ENCODE measurements at places on chromosomes 11 and 22.

- no peak for DNase-seq
- H3K4me3 ChIP-seq = no peak overlapping the region
- no peak overlapping the region for H3K27ac ChIP-seq
- peaks cover 20% of the 10 kb centered on the region for H3K27me3 ChIP-seq
Measured at GRCh38 chr11:124467381-124467927, 22.0 kb upstream of the OR8B8 start.

DNA sequence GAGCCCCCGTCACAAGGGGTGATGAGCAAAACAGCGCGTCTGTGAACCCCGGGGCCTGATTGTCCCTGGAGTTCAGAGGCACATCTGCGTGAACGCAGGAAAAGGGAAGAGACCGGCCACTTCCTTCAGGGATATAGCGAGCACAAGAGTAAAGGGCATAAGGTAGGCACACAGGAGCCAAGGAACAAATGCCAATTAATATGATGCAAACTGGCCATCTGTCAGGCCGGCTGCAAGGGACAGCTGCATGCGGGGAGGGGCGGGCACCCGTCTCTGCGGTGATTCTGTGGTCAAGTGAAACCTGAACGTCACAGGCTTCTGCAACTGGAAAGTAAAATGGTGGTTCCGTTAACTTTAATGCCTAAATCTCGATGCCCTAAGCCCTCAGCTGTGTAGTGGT lies 64.7 kb downstream of the TRIM29 start:
- H3K27ac ChIP-seq = no peak overlapping the region
- H3K27me3 ChIP-seq = peaks cover 8% of the 10 kb centered on the region
- H3K4me3 ChIP-seq = no peak overlapping the region
- DNase-seq = no peak
- H3K4me1 ChIP-seq = no peaks in the 10 kb centered on the region

DNA sequence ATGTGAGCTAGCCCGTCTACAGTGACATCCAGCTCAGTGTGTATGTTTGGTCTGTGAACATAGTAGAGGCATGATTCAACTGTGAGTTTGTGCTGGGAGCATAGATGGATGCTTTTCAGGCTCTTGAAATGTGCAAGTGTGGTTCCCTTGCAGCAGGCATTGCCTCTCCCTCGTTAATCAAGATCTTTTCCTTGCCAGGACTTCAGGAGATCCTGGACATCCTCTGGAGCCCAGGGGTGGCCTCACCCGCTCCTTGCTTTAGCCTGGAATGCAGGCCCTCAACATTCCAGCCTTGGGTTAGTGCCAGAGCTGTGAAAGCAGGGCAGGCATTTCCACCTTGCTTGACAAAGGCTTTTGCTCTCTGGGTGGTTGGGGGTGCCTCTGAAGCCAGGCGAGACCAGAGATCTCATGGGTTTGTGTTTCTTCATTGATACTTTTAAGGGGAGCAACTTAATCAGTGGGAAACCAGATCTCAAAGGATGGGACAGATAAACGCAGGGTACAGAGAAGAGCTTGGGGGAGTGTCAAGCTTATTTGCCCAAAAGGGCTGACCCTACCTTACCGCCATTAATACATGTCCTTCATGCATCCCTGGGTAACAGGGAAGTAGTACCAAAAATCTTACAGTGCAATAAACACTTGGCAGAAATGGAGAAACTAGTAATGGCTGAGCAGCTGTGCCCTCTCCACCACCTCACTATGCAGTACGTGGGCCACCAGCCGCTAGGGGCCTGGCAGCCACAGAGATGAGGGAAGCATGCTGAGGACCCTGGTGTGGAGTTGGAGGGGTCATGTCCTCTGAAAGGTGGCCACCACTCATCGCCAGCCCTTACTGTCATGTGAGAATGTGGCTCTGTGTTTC lies 72.1 kb downstream of the PTPRJ start:
- H3K4me1 ChIP-seq = peaks cover 28% of the 10 kb centered on the region
- H3K27me3 ChIP-seq = no peaks in the 10 kb centered on the region
- H3K27ac ChIP-seq = peak overlapping the region; percentile 70
- DNase-seq = no peak
- H3K4me3 ChIP-seq = no peak overlapping the region

- H3K27ac ChIP-seq = no peak overlapping the region
- peaks cover 26% of the 10 kb centered on the region for H3K4me1 ChIP-seq
- H3K36me3 ChIP-seq = peaks cover 2% of the 10 kb centered on the region
- no peak overlapping the region for H3K4me3 ChIP-seq
Measured at GRCh38 chr11:108751444-108751843, 86.6 kb downstream of the DDX10 start.

GRCh38 chr22:47786650-47787290 lies 1024.3 kb downstream of the TBC1D22A start:
- H3K4me3 ChIP-seq = no peak overlapping the region
- no peak for DNase-seq
- no peak overlapping the region for H3K27ac ChIP-seq
- H3K36me3 ChIP-seq = peaks cover 9% of the 10 kb centered on the region
- H3K4me1 ChIP-seq = no peaks in the 10 kb centered on the region

- no peaks in the 10 kb centered on the region for H3K27me3 ChIP-seq
- H3K4me3 ChIP-seq = peak overlapping the region; percentile 92
- H3K36me3 ChIP-seq = peaks cover 13% of the 10 kb centered on the region
- peak overlapping the region; percentile 92 for H3K27ac ChIP-seq
Measured at GRCh38 chr22:38706101-38706900, 557 bp downstream of the GTPBP1 start.

- no peak overlapping the region for H3K4me3 ChIP-seq
- H3K36me3 ChIP-seq = peaks cover 2% of the 10 kb centered on the region
- peaks cover 68% of the 10 kb centered on the region for H3K4me1 ChIP-seq
- no peak overlapping the region for H3K27ac ChIP-seq
Measured at GRCh38 chr22:40628354-40629042, 8.0 kb downstream of the MRTFA start.

DNA sequence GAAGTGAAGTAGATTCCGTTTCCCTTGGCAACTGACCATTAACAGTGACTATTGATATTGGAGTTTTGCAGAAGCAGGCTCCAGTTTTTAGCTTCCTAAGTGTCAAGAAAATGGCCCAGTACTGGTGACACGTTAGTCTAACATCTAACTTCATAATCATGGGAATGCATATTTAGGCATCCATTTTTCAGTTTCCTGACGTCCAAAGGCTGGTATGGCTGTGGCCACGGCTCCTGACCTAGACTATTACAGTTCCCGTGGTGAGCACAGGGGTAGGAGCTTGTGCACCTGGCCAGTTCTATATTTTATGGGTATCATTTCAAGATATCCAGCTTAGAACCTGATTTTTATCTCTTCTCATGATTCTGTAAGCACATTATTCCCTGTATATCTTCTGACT lies 323.8 kb downstream of the GUCY1A2 start:
- no peaks in the 10 kb centered on the region for H3K27me3 ChIP-seq
- H3K27ac ChIP-seq = no peak overlapping the region
- H3K4me1 ChIP-seq = no peaks in the 10 kb centered on the region
- no peak overlapping the region for H3K4me3 ChIP-seq
- no peaks in the 10 kb centered on the region for H3K36me3 ChIP-seq

DNA sequence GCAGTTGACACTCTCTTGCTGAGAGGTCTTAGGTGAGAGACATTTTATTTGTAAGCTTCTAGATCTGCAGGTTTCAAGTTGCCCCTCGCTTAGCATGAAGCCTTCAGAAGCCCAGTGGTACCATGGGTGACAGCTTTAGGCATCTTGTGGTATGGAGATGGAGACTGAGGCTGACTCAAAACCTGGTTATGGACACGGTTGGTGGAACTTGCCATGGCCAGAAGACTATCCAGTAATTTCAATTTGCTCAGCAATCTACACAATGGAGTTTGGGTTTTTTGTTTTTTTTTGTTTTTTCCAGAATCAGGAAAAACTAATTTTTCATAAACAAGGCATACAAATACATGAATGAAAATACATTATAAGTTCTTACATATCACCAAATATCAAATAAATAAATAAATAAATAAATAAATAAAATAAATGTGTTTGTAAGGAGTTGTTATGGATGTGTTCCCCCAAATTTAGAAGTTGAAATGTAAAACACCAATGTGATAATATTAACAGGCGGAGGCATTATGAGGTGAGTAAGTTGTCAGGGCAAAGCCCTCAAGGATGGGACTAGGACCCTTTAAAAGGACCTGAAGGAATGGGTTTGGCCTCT lies 22.6 kb downstream of the ETS1 start:
- H3K4me1 ChIP-seq = peaks cover 36% of the 10 kb centered on the region
- DNase-seq = no peak
- no peak overlapping the region for H3K27ac ChIP-seq
- H3K36me3 ChIP-seq = no peaks in the 10 kb centered on the region

GRCh38 chr22:23077627-23078461 lies 7.5 kb downstream of the GNAZ start:
- H3K36me3 ChIP-seq = no peaks in the 10 kb centered on the region
- H3K4me1 ChIP-seq = no peaks in the 10 kb centered on the region
- DNase-seq = no peak
- H3K4me3 ChIP-seq = no peak overlapping the region
- H3K27ac ChIP-seq = no peak overlapping the region
- peaks cover 29% of the 10 kb centered on the region for H3K27me3 ChIP-seq

- peak overlapping the region; percentile 71 for H3K27ac ChIP-seq
- no peak for DNase-seq
- no peaks in the 10 kb centered on the region for H3K4me1 ChIP-seq
- no peaks in the 10 kb centered on the region for H3K36me3 ChIP-seq
Measured at GRCh38 chr11:86805873-86806310, 5.5 kb downstream of the PRSS23 start.

DNA sequence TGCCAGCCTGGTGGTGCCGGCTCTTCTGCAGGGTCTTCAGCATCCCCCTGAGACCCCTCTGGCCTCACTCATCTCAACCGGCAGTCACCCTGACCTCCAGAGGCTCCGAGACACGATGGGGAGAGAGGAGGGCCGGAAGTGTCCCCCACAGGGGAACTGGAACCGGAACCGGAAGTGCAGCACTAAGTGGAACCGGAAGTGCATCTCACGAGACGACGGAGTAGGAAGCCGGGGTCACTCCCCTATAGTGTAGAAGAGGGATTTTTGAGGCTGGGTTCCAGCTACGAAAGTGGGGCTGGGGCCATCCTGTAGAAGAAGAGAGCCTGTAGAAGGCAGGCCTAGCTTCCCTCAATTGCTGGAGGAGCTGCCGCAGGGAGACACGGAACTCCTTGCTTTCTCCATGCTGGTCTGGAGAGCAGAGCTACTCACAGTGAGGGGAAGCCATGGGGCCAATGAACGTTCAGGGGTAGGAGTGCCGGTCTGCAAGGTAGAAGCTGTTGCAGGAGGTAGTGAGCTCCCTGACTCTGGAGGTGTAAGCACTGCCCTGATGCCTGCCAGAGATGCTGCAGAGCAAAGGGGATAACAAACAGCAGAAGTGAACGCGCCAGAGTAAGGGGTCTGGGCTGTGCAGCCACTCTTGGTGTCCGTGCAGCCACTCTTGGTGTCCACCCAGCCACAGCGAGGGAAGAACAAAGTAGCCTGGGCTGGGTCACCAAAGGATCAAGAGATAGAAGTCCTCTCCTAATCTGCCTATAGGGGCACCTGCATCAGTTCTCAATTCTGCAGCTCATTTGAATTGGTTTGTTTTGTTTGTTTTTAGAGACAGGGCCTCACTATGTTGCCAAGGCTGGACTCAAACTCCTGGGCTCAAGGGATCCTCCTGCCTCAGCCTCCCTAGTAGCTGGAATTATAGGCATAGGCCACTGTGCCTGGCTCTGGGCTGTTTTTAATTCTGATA lies 21.9 kb downstream of the SCUBE1 start:
- no peaks in the 10 kb centered on the region for H3K27me3 ChIP-seq
- H3K36me3 ChIP-seq = no peaks in the 10 kb centered on the region
- no peak overlapping the region for H3K4me3 ChIP-seq
- no peaks in the 10 kb centered on the region for H3K4me1 ChIP-seq

- H3K36me3 ChIP-seq = peaks cover 44% of the 10 kb centered on the region
- H3K27me3 ChIP-seq = no peaks in the 10 kb centered on the region
- no peaks in the 10 kb centered on the region for H3K4me1 ChIP-seq
Measured at GRCh38 chr11:11952036-11952435, 56.4 kb downstream of the DKK3 start.

- no peaks in the 10 kb centered on the region for H3K36me3 ChIP-seq
- H3K27me3 ChIP-seq = no peaks in the 10 kb centered on the region
- DNase-seq = no peak
- peaks cover 58% of the 10 kb centered on the region for H3K4me1 ChIP-seq
Measured at GRCh38 chr11:330694-331357, 10.2 kb upstream of the IFITM3 start.

GRCh38 chr11:61954851-61955421 lies 4.8 kb downstream of the BEST1 start:
- H3K27ac ChIP-seq = no peak overlapping the region
- H3K4me1 ChIP-seq = peaks cover 7% of the 10 kb centered on the region
- no peaks in the 10 kb centered on the region for H3K36me3 ChIP-seq
- no peak for DNase-seq
- peak overlapping the region; percentile 64 for H3K4me3 ChIP-seq

- H3K4me3 ChIP-seq = peak overlapping the region; percentile 94
- peaks cover 36% of the 10 kb centered on the region for H3K4me1 ChIP-seq
- peak; percentile 43 for DNase-seq
- peak overlapping the region; percentile 99 for H3K27ac ChIP-seq
Measured at GRCh38 chr11:130315354-130315970, 745 bp upstream of the ZBTB44 start.

DNA sequence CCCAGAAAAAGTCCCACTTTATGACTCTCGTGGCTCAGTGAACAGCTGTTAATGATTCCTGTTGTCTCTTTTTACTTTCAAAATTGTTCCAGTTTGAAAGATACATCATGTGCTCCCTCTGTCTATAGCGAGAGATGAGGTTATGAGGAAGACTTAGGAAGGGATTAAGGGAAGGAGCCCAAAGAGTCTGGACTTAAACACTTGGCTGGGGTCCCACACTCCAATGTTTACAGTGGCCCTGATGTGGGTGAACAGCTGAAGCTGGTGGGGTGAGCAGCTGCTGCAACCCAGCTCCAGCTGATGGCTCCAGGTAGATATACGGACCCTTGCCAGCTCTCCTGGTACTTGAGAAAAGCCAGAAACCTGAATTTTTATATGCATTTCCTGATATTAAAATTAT lies 84.5 kb upstream of the PLET1 start:
- peaks cover 5% of the 10 kb centered on the region for H3K4me1 ChIP-seq
- no peak for DNase-seq
- no peak overlapping the region for H3K4me3 ChIP-seq
- H3K27ac ChIP-seq = no peak overlapping the region

DNA sequence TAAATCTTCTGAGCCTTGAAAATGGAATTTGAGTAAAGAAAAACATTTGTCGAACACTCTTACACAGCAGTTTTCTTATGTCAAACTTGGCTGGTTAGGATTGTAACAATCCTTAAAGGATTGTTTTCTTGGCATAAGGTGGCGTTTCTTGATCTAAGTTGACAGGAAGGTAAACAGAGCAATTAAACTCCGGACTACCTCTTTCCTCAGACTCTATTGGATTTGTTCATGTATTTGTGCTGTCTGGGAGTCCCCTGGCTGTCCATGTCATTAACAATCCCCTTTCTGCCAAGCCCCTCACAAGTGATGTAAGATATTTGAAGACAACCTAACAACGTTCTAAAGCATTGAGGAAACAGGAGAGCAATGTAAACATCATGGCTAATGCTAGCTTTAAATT lies 222.5 kb upstream of the SNX19 start:
- no peaks in the 10 kb centered on the region for H3K36me3 ChIP-seq
- no peak for DNase-seq
- H3K4me1 ChIP-seq = no peaks in the 10 kb centered on the region
- H3K4me3 ChIP-seq = no peak overlapping the region
- H3K27me3 ChIP-seq = no peaks in the 10 kb centered on the region

GRCh38 chr22:46336119-46337078 lies 885 bp downstream of the TRMU start:
- peak overlapping the region; percentile 93 for H3K27ac ChIP-seq
- H3K4me3 ChIP-seq = peak overlapping the region; percentile 96
- peaks cover 48% of the 10 kb centered on the region for H3K4me1 ChIP-seq
- no peaks in the 10 kb centered on the region for H3K27me3 ChIP-seq
- DNase-seq = no peak
